ENCODE measurements at places on chromosomes 5 and 9.
A peak's percentile ranks its signal among the peaks of the same experiment; 100 is the strongest.

GRCh38 chr9:94993160-94993820, 266.8 kb downstream of the AOPEP start:
- DNase-seq = no peak

- no peak for DNase-seq
These were observed 94.2 kb upstream of the VCAN start for GRCh38 chr5:83377131-83377865.

DNA sequence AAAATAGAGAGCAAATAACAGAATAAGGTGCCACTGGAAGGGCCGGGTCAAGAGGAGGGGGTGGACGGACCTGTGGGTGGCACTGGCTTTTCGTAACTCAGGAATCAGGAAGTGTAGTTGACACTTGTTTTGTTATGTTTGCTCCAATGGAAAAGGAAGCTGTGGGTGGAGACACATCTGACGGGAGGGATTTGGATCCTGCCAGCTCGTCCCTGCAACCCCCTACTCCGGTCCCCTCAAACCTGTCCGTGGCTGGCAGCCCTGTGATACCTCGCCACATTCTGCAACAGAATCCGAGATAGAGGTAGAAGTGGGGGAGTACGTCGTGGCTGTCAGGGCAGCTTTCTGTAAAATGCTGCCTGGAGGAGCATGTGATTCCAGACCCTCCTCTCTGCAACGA, 104.2 kb upstream of the IER5L start:
- no peak for DNase-seq

DNA sequence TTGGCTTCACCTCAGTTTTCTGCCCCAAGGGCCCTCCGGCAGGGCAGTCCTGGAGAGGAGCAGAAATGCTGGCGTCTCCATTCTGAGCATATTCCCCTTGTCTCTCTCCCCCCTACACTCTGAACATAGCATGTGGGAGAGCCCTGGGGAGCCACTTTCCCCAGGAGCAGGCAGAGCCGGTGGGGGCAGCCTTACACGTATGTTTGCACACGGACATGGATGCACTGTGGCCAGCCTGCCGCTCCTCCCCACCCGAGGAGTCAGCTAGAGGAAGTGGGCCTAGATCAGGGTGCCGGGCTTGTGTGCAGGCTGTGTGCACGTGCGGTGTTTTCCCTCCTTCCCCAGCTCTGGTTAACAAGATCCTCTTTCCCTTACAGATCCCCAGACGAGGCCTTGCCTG, 25.4 kb upstream of the POMT1 start:
- DNase-seq = no peak

- peak; percentile 25 for DNase-seq
These were observed 8.4 kb downstream of the UBTD2 start for GRCh38 chr5:172274951-172275753.

- DNase-seq = no peak
These were observed 244.8 kb downstream of the ADGRV1 start for GRCh38 chr5:90803381-90803780.

- DNase-seq = no peak
These were observed 141.9 kb downstream of the CDK5RAP2 start for GRCh38 chr9:120438111-120438510.

All from kidney glomerular epithelial cell (primary cell).